Common myeloid progenitor, CD34-positive (primary cell): ENCODE measurements at places on chromosomes 7 and 10.

DNA sequence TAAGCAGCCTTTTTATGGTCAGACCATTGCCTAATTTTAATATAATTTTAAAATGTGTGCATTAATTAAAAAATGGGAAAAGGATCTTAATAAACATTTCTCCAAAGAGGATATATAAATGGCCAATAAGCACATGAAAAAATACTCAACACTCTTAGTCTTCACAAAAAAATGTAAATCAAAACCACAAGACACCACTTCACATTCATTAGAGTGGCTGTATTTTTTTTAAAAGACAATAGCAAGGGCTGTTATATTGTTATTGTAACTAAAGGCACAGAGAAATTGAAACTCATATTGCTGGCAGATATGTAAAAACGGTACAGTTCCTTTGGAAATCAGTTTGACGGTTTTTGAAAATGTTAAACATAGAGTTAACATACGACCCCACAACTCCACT is 3.2 kb upstream of the CROT start:
- no peak for DNase-seq

- DNase-seq, result no peak
Observed at GRCh38 chr7:132557489-132558044, 18.7 kb downstream of the PLXNA4 start.

GRCh38 chr10:4189281-4189680 is 404.3 kb upstream of the KLF6 start:
- no peak for DNase-seq

GRCh38 chr10:48792687-48793096 is 108.0 kb downstream of the WDFY4 start:
- peak; percentile 57 for DNase-seq

- DNase-seq, result no peak
Observed at GRCh38 chr7:23293500-23294073, 5.6 kb upstream of the MALSU1 start.

DNA sequence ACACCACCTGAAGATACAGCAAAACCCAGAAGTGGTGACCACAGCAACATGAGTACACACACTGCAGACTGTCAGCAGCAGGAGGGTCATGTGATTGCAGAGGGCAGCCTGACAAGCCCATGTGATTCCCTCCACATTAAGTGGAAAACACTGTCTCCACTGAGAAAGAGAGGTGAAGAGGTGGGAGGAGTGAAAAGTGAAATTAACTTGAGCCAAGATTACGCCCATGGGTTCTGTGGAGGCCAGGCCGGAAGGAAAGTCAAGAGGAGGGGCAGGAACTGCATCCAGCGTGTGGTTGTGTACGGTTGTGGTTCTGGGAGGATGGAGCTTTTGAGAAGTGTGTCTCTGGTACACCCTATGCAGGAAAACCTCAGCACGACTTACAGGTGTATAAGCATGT is 138.5 kb downstream of the PLXNA4 start:
- peak; percentile 80 for DNase-seq

GRCh38 chr7:19900118-19900517 is 126.7 kb upstream of the TMEM196 start:
- DNase-seq, result no peak

- DNase-seq, result peak; percentile 72
Observed at GRCh38 chr7:135672560-135673359, 10.4 kb downstream of the STMP1 start.

GRCh38 chr7:5237286-5237685 is 45.5 kb upstream of the SLC29A4 start:
- DNase-seq, result peak; percentile 35

GRCh38 chr10:17841050-17841449 is 31.9 kb downstream of the MRC1 start:
- DNase-seq, result no peak

DNA sequence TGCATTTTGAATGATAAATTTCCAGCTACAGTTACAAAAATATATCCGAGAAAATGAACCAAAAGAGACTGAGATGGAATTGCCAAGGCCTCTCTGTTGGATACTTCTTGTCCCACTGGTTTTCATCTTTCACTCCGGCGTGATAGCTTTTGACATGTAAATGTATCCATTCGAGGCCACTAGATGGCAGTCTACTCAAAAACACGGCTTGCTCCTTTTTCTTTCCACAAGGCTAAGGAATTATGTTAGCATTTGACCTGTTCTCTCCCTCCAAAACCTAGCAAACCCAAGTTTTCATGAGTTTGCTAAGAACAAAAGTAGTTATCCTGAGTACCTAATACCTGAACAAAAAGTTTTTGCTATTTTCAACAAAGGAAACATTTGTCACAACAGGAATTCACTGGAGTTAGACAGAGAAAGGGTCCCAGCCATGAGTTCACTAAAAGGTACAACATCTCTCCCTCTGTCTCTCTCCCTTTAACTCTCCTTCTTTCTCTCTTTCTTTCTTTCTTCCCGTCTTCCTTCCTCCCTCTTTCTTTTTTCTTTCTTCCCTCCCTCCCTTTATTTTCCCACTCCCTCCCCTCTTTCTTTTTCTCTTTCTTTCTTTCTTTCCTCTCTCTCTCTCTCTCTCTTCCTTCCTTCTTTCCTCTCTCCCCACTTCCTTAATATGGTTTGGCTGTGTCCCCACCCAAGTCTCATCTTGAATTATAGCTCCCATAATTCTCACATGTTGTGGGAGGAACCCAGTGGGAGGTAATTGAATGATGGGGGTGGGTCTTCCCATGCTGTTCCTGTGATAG is 207.9 kb upstream of the MYO3A start:
- DNase-seq, result peak; percentile 35

DNA sequence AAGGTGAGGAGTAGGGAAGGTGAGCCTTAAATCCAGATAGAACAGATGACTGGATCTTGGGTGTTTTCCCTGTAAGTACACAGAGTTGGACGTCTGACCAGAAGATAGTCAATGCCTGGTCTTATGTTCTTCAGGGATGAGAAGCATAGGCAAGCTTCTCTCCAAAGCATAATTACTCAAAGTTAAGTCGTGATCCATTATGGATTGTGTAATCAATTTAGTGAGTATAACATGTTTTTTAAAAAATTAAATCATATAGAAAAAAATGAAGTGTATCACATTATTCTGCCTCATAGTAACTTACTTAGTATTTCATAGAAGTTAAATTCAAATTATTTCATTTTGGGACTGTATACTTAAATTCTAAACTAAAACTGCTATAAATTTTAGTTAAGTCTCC is 39.7 kb downstream of the KDM7A start:
- no peak for DNase-seq

- DNase-seq, result no peak
Observed at GRCh38 chr10:36220151-36220550, 578.1 kb upstream of the FZD8 start.

GRCh38 chr7:21426286-21427181 is 1.3 kb upstream of the SP4 start:
- DNase-seq, result no peak

- DNase-seq, result peak; percentile 34
Observed at GRCh38 chr10:76302481-76302880, 871.1 kb downstream of the LRMDA start.

- DNase-seq, result no peak
Observed at GRCh38 chr10:62766386-62766785, 38.1 kb upstream of the ADO start.

DNA sequence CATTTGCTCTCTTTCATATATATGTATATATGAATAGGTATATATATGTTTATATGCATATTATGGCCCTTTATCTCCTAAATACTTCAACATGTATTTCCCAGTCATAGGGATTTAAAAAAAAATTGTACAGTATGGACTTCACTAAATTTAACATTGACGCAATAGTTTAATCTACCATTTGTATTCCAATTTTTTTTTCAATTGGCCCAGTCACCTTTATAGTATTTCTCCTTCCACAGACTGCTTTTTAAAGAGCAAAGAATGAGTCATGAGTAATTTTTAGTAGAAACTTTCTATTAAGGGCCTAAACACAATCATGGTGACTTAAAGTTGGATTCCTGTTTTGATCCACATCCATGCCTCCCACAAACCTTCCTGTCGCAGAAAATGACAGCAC is 20.5 kb downstream of the CCSER2 start:
- no peak for DNase-seq

DNA sequence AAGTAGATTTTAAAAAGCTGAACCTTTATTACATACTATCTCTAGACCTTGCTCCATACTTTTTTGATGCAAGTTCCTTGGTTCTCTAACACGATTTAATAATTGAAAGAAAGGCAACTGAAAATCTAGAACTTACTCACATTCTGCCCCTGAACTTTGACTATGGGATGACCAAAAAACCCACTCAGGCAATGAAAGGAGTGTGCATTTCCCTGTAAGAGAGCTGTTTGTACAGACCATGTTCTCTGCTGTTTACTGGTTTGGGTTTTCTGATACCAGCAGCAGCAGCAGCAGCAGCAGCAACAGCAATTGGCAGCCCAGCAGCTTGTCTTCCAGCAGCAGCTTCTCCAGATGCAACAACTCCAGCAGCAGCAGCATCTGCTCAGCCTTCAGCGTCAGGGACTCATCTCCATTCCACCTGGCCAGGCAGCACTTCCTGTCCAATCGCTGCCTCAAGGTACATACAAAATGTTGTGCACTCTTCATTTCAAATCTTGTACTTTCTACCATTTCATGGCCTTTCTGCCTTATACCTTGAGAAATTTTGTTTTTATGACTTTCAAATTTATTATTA is 216.7 kb downstream of the FOXP2 start:
- DNase-seq, result no peak

- DNase-seq, result no peak
Observed at GRCh38 chr10:3470191-3470590, 297.6 kb upstream of the PITRM1 start.
